ENCODE measurements at places on chromosomes 6 and 20. TPM values are rescaled to one million over a fixed set of nuclear protein-coding genes. Genes with fewer than 3 reads are reported as not detected.

The PPT2 gene
- 28.0 TPM for polyA plus RNA-seq

The KHDC1L gene
- polyA plus RNA-seq: 0.32 TPM

The HACE1 gene
- 17.7 TPM for polyA plus RNA-seq

The LAMA2 gene
- polyA plus RNA-seq: 32.7 TPM

The DYNLT2 gene
- polyA plus RNA-seq: 6.5 TPM

The VSTM2L gene
- 2.0 TPM for polyA plus RNA-seq

The PAK5 gene
- 0.39 TPM for polyA plus RNA-seq

The NRSN1 gene
- 1.5 TPM for polyA plus RNA-seq

The MOCS1 gene
- 13.6 TPM for polyA plus RNA-seq

The MBOAT1 gene
- 26.1 TPM for polyA plus RNA-seq

The HLA-DRB1 gene
- 58.8 TPM for polyA plus RNA-seq

The TNXB gene
- polyA plus RNA-seq: 4.9 TPM

The ARMH2 gene
- not detected for polyA plus RNA-seq

The NOTCH4 gene
- 20.9 TPM for polyA plus RNA-seq

The TTBK1 gene
- polyA plus RNA-seq: 0.28 TPM

The TMC2 gene
- polyA plus RNA-seq: 0.14 TPM

The PRKN gene
- polyA plus RNA-seq: 8.5 TPM

The OR11A1 gene
- not detected for polyA plus RNA-seq

The HLA-DOA gene
- polyA plus RNA-seq: 5.4 TPM

The GABRR1 gene
- 1.3 TPM for polyA plus RNA-seq

The SIRPD gene
- not detected for polyA plus RNA-seq

The EEF1A2 gene
- polyA plus RNA-seq: 1.3 TPM

The CLPSL1 gene
- polyA plus RNA-seq: 0.60 TPM

The CCDC170 gene
- polyA plus RNA-seq: 3.1 TPM

The GLP1R gene
- polyA plus RNA-seq: 0.71 TPM

The SPDEF gene
- 0.16 TPM for polyA plus RNA-seq

The RIPPLY2 gene
- not detected for polyA plus RNA-seq

The PDE10A gene
- polyA plus RNA-seq: 17.2 TPM

The BPI gene
- polyA plus RNA-seq: not detected

The PRSS16 gene
- polyA plus RNA-seq: 0.33 TPM

The ZSCAN16 gene
- 11.7 TPM for polyA plus RNA-seq

The HLA-DPA1 gene
- 19.5 TPM for polyA plus RNA-seq

The TIAM2 gene
- polyA plus RNA-seq: 21.0 TPM

The NSFL1C gene
- polyA plus RNA-seq: 99.0 TPM

The C20orf141 gene
- not detected for polyA plus RNA-seq
